NCI-H2171 treated with DMSO at 0.1 percent for 48 hours (cell line): ENCODE measurements at places on chromosomes 6 and 20.

- DNase-seq: no peak
Measured at GRCh38 chr6:114085211-114085610, 114.3 kb upstream of the HDAC2 start.

DNA sequence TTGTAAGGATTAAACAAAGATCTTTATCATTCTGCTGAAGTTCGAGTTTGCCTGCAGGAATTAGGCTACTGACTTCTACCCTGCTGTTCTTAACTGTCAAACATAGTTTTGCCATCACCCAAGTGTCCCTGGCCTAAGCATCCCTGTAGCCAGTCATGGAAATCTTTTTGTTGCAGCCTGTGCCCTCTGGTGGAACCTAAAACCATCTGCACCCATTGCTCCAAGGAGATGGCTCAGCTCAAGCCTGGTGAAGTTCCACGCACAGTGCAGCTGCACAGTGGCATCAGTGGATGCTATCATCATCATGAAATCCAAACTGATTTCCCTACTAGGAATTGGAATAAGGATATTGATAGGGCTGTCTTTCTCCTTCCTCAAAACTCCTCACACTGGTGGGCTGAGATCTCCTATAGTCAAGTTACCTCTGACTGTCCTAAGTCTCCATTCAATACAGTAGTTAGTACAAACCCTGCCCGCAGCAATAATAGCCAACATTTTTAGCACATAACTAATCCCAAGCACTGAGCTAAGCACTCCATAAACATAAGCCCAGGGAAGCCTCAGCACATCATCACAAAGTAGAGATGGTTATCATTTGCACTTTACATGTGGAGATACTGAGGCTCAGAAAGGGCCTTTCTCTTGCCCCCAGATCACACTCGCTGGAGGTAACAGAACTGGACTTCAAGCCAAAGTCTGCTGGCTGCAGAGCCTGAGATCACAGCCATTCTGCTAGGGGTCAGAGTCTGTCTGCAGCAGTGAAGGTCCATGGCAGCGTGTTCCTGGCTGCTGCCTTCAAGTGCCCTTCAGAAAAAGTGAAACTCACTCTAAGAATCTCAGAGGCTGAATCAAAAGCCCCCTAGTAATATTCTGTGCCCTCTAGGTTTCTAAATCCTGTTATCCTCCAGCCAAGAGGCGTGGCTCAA, 77.2 kb upstream of the MC3R start:
- no peak for DNase-seq

DNA sequence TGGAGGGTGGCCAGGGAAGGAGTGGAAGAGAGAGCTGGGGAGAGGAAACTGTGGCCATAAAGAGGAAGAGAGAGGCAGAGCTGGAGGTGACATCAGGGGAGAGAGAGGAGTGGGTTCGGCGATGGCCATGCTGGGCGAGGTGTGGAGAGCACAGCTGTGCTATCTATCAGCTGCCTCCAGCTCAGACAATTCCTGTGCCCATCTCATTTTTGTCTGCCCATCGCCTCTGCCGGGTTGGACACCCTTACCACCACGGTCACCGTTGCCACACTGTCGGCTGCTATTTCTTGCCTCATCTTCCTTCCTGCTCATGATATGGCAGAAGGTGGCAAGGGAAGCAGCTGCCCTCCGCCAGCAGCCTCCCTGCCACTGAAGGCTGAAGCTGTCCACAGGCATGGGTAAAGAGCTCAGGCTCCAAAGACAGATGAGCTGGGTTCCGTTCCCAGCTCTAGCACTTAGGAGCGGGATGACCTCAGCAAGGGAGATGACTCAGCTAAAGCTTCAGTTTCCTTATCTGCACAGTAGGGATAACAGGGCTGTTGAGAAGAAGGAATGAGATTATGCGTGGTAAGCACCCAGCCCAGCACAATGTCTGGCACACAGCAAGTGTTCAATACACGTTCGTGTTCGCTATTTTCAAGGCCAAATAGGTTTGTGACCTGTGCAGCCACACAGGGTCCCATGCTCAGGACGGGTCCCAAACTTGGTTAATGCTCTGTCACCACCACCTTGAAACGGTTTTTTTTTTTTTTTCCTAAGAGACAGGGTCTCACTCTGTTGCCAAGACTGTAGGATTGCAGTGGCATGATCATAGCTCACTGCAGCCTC, 21.9 kb upstream of the TAF8 start:
- no peak for DNase-seq

GRCh38 chr6:804317-804716, 111.4 kb upstream of the EXOC2 start:
- DNase-seq: no peak

- peak; percentile 96 for DNase-seq
Measured at GRCh38 chr6:89581689-89582088, 56.9 kb downstream of the LYRM2 start.

DNA sequence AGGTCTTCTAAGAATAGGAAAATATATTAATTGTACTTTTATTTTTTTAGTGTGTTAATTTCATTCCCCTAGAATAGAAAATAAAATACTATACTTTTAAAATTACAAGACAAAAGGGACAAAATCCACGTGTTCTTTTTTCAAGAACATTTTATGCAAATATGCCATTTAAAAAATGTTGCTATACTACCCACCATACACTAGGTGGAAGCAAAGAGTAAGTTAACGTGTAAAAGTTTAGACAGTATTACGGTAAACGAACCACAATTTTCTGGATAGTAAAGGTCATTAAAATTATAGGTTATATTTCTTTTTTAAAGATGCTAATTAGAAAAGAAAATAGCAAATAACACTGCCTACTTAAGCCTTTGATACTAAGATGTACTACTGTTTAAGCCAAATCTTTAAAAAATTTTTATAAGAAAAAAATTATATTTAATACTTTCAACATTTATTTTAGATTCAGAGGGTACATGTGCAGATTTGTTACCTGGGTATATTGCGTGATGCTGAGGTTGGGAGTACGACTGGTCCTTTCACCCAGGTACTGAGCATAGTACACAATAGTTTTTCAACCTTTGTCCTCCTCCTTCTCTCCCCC, 287.6 kb downstream of the PHF3 start:
- DNase-seq: peak; percentile 60

GRCh38 chr6:158366363-158366762, 54.1 kb downstream of the TULP4 start:
- no peak for DNase-seq

DNA sequence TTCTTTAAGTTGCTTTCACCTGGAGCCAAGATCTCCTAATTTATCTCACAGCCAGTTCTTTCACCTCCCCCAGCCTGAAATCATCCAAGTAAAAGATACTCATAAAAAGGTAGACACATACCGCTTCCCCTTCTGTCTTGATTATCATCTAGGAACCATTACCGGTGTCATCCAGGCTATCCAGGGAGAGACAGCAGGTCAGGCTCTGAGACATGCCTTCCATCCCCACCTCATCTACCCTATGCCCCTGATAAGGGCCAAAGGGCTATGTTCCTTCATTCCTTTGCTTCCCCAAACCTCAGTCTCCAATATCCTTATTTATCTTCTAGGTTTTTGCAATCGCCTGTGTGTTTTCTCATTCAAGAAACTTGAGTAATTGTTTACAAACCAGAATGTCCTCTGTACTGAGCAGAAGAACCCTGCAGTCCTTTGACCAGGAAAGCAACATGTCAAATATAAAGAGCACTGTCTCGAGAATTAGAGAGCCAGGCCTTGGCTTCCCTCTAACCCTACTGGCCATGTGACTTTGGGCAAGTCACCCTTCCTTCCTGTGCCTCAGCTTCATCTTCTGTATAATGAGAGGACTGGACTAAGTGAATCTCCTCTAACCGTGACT, 41.0 kb downstream of the TNFRSF21 start:
- no peak for DNase-seq

- no peak for DNase-seq
Measured at GRCh38 chr6:124907596-124907995, 54.6 kb upstream of the RNF217 start.

DNA sequence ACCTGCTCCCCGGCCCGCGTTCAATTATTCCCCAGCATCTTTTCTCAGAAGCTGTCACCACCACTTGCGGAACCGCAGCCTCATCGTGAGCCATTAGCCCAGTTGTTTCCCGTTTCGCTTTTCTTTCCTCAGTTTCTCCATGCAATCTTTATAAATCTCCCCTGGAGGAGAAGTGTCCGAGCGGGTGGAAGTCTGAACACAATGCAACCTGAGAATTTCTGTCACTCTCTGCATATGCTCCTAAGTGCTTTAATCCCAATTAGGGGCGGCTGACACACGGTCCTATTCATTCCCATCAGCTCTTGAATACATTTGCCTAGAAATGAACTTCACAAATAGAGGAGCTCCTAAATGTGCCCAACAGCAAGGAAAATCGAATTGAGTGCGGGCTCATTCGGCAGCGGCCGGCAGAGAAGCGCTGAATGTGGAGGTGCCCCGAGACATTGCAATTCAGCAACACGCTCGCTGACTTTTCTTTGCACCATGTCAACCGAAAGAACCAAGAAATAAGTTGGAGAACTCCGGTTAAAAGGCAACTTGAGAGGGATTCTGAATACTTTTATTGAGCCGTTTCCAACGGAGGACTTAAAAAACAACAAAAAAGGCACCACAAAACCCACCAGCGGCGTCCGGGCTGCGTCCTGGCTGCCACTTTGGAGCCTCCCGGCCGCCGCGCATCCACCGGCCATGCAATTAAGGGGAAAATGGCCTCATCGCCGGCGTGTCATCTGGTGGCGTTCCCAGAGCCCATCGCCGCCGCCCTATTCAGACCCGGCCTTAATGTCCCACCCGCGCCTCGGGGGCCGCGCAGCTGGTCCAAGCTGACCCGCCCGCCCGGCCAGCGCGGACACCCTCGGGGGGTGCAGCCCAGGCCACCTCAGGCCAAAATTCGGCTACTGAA, 3.9 kb upstream of the PRDM13 start:
- no peak for DNase-seq

DNA sequence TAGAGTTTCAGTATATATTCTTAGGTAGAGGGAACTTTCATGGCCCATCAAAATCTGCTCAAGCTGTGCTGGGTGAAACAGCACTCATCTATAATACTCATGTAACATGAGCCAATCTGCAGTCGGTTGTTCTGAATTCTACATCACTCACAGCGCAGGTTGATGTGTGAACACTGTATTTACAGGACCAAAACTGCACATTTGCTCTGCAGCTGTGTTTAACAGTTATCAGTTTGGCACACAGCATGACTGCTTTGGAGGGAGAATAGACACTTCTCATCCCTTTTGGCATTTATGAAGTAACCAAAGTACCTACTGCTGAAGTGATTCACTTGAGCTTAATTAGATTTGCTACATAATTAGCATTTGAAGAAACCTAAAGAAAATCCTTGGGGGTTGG, 225.1 kb downstream of the BCKDHB start:
- DNase-seq: peak; percentile 84

DNA sequence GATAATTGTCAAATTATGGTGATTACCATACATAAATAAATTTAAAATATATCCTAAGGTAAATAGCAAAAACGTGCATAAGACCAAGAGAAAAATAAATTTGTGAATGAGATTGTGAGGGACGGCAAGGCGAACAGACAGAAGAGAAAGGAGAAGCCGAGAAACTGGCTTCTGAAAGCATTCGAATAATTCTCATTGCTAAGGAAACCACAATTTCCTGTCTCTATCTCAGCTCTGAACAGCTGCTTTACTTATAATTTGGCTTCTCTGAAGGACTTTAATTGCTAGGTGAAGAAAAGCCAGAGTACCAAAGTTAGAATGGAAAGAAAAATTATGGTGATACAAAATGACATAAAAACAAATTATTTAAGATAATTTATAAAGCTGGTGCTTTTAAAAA, 79.0 kb upstream of the RGS17 start:
- no peak for DNase-seq

DNA sequence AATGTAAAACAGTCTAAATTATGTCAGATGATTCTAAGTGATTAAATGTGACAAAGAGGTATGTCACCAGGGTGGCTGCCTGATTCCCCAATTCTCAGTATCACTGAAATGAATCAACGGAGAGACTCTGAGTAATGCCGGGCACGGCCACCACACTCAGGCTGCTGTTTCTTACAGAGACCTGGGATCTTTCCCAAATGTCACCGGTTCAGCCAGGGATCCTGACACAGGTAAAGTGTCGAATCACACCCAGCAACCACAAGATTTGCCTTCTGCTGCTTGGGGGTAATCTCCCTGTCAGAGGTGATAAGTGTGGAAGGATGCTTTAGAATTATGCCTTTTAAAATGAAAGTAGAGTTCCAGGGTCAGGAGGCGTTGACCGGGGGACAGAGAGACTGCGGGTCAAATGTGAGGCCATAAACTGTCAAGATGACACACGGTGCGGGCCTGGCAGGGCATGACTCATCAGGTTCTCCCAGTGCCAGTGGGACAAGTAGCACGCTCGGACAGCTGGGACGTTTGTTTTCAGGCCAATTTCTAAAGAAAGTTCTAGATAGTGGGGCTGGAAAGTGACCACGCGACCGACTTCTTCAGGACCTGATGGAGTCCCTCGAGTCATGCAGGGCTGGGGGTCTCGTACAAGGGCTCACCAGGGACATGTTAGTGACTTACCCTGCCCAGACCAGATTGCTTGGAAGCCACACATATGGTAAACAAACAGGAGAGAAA, 48.9 kb downstream of the PRDM1 start:
- no peak for DNase-seq

- DNase-seq: no peak
Measured at GRCh38 chr6:89035252-89036101, 45.1 kb upstream of the PNRC1 start.

GRCh38 chr20:62795023-62795761, 1.1 kb upstream of the MRGBP start:
- DNase-seq: peak; percentile 85

- DNase-seq: peak; percentile 70
Measured at GRCh38 chr6:80341330-80341729, 234.9 kb downstream of the BCKDHB start.

GRCh38 chr6:9503111-9503761, 911.6 kb downstream of the TFAP2A start:
- DNase-seq: no peak

- DNase-seq: peak; percentile 84
Measured at GRCh38 chr6:31710523-31711219, 4.0 kb downstream of the LY6G6F start.

DNA sequence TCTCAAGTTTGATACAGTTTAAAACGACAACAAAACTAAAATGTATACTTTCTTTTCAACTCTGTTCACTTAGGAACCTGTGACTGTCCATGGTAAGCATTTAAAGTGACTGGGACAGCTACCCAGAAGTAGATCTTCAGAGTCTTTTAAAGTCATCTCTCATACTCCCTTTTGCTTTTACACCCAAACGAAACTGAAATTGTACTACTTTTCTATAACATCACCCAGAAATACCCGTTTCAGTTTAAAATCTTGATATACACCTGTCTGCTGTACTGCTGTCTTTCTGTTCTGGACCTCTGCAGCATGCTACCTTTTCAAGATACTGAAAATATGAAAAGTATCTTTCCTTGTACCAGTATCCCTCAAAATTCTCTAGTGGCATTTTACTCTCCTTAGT, 170.4 kb upstream of the THEMIS start:
- no peak for DNase-seq

GRCh38 chr6:71012866-71013469, 56.1 kb upstream of the B3GAT2 start:
- DNase-seq: peak; percentile 85
